CD4-positive, alpha-beta T cell treated with Interferon alpha-2 for 1 hour (primary cell): ENCODE measurements at places on chromosomes 16 and 17.
A peak's percentile ranks its signal among the peaks of the same experiment; 100 is the strongest.

DNA sequence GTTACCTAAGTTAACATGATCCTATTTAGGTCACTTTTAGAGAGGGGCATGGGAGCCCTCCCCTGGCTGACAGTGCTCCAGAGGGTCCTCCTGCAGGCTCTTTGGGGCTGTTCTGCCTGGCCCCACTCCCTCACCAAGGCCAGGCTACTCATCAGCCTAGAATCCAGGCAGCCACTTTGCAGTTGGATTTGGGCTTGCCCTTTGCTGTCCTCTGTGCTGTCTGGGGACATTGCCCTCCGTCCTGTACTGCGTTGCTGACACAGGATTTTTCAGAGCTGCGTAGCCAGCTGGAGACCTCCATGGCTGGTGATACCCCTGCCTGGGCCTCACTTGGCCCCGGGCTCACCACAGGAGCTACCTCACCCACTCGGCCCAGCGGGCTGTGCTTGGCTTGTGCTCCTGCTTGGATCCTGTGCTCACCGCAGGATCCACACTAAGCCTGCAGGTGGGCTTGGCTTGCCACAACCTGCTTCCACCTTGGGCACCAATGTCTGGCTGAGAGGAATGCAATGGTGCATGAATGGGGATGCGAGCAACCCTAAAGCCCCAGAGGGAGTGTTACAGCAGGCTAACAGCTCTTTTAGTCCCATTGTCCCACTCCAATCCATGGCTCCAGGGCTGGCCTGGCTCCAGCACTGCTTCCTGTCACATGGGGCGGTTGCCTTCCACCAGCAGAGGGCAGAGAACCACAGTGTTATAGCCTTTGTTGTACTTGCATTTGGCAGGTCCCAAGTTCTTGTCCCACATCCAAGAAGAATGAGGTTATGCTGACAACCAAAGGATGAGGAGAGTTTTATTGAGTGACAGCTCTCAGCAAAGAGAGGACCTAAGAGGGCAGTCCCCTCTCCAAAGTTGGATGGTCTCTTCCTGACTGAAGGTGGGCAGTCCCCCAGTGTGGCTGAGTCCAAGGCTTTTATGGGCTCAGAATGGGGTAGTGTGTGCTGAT is 21.5 kb downstream of the CCL4 start:
- no peak for DNase-seq

- DNase-seq = no peak
Measured at GRCh38 chr16:2528161-2529060, 2.8 kb downstream of the CEMP1 start.

- no peak for DNase-seq
Measured at GRCh38 chr17:4620531-4621101, 20.9 kb downstream of the ALOX15 start.

DNA sequence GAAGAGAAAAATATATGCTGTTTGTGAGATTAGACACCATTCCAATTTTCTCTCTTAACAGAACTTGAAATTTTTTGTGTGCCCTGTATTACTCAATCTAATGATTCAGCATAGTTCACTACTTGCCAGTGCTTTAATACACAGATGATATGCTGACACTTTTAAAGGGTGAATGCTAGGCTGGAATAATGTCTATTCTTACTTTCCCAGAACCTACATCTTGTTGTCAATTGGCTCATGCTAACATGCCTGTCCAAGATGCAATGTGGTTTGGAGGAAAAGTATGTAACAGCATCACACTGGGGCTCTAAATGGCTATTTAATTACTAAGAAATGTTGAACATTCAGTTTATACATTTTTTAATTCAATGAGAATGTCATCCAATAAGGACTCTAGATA is 7.6 kb upstream of the MAP2K6 start:
- DNase-seq = no peak

GRCh38 chr17:76492123-76492988 is 8.9 kb downstream of the RHBDF2 start:
- peak; percentile 55 for DNase-seq

DNA sequence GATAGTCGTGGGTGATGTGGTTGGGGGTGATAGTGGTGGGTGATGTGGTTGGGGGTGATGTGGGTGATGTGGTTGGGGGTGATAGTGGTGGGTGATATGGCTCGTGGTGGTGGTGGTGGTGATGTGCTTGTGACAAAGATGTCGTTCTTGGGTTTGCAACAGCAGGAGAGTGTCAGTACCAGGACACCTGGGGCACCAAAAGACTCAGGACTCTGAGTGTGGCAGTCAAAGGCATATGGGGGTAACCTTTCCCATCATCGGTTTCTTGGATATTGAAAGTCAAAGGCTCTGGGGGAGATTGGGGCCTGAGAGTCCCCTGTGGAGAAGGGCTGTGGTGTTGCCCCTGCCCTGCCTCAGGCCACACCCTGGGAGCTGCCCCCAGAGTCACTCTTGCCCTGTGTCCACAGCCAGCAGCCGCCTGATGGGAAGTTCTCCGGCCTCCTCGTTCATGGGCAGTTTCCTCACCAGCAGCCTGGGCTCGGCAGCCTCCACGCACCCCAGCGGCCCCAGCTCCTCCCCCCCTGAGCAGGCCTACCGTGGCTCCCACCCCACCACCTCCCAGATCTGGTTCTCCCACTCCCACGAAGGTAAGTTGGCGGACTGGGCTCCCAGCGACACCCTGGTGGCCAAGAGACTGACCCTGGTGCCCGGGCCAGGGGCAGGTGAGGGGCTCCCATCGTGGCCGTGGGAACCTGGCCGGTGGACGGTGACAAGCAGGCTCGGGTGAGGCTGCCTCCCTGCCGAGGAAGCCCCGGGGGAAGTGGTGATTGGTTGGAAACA is 31.3 kb downstream of the BAHCC1 start:
- no peak for DNase-seq

DNA sequence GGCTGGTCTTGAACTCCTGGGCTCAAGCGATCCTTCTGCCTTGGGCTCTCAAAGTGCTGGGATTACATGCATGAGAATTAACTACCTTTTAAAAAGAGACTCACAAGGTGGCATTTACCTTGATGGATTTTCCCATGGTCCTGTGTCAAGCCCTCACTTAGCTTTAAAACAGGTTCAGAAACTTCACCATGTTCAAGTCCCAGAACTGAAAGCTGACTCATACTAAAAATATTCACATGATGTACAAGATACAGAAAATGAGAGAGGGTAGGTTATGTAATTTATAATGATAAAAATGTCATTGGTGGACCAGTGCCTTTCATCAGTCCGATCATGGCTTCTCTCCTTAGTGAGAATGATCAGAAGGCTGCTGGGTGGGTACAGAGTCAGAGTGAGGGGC is 4.3 kb upstream of the AKAP1 start:
- no peak for DNase-seq

DNA sequence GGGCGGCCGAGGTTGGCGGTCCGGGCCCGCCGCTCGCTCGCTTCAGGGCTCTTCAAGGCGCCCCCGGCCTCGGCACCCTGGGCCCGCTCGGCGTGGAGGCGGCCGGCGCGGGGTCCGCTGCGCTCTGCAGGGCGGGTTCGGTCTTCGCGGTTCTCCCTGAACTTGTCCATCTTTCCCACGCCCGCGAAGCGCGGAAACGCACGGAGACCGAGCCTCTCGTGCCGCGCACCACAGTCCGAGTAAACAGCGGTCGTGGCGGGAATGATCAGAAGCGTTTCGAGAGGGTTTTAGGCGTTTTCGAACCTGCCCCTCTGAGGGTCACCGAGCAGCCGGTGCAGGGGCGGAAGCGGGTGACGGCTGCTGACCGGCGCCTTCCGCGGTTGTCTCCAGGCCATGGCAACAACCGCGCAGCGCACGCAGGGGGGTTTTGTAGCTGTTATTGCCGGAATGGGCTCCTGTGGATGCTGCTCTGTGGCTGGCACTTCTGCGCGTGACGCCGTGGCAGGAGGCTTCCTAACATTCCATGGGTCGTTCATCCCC is 414 bp downstream of the NARF start:
- peak; percentile 59 for DNase-seq

GRCh38 chr17:67063141-67063540 is 18.8 kb downstream of the CACNG1 start:
- DNase-seq = no peak

- DNase-seq = no peak
Measured at GRCh38 chr16:30903596-30903995, 7.2 kb downstream of the CTF1 start.

- DNase-seq = no peak
Measured at GRCh38 chr16:55778757-55779156, 54.1 kb downstream of the CES1 start.

DNA sequence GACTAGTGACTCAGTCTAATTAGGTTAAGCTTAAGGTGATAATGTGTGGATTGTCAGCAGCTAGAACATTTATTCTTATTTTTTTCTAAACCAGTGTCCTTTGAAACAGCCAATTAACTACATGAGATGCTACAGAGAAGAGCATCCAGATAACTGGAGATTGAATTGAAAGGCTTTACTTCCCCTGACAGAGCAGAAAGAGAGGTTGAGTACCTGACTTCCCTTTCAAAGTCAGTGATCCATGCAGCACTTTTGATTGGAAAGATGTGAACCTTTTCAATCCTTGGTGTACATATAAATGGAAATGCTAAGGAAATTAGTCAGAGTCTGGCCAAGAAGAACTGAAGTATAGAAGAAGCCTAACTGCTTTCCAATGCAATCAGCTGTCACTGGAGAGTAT is 653.8 kb downstream of the CDH8 start:
- no peak for DNase-seq

GRCh38 chr16:79645701-79646100 is 45.2 kb upstream of the MAF start:
- DNase-seq = no peak

DNA sequence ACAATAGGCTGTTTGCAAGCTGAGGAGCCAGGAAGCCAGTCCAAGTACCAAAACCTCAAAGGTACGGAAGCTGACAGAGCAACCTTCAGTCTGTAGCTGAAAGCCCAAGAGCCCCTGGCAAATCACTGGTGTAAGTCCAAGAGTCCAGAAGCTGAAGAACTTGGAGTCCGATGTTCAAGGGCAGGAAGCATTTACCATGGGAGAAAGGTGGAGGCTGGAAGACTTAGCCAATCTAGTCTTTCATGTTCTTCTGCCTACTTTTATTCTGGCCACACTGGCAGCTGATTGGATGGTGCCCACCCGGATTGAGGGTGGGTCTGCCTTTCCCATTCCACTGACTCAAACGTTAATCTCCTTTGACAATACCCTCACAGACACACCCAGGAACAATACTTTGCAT is 15.3 kb downstream of the CD300LB start:
- no peak for DNase-seq

- DNase-seq = no peak
Measured at GRCh38 chr17:55765472-55765871, 14.6 kb downstream of the PCTP start.

GRCh38 chr17:78039581-78039980 is 81.1 kb downstream of the TNRC6C start:
- no peak for DNase-seq

- no peak for DNase-seq
Measured at GRCh38 chr17:80655608-80656007, 111.0 kb downstream of the RPTOR start.

GRCh38 chr17:67555855-67556254 is 161.9 kb upstream of the NOL11 start:
- no peak for DNase-seq

GRCh38 chr17:76547183-76547641 is 7.4 kb downstream of the PRCD start:
- DNase-seq = peak; percentile 73

DNA sequence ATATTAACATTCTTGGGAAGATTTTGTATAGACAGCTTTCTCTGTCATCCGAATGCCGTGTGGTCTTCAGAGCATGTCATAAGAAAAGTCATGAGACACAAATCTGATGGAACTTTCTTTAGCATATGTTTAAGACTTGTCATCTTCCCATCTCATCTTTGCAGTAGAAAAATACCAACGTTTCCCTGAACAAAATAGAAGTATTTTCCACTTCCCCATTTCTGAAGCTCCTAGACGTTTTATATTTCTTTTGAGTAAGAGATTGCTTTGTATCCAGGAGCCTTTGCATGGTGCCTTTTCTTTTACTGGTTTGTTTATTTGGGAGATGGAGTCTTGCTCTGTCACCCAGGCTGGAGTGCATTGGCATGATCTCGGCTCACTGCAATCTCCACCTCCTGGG is 235.1 kb downstream of the PRKCA start:
- no peak for DNase-seq

GRCh38 chr16:74761665-74762064 is 13.0 kb downstream of the FA2H start:
- no peak for DNase-seq

- no peak for DNase-seq
Measured at GRCh38 chr16:77949445-77949844, 72.9 kb upstream of the CLEC3A start.

DNA sequence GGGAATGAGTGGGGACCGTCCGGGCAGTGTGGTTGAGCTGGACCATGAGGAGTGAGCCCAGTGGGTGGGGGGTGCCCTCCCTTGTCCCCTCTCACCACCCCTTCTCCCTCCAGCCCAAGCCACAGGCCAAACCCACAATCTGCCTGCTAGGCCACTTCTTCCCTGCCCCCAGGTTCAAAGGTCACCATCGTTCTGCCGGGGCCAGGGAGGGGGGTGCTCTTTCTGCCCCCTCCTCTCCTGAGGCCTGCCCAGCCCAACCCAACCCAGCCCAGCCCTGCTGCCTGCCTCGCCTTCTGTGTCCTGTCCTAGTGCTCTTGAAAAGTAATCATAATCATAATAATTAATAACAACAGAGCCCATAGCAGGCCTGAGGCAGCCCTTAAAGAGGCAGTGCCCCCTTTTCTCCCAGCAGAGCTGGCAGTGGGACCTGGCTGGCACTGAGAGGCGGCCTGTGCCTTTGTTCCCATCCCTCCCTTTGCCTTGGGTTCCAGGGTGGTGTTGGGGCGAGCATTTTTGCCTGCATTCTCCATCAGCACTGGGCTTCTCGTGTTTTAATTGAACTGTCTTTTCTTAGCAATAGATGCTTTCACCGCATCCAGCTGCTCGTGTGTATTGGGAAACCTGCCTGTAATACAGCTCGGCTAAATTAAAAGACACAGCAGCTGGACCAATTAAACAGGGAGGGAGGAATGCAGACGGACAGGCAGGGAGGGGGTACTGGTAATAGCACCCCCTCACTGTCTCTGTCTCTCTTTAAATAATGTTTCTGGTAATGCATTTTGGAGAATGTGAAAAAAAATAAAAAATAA is 46.8 kb downstream of the SREBF1 start:
- DNase-seq = no peak

- DNase-seq = no peak
Measured at GRCh38 chr16:81324808-81325207, 10.0 kb downstream of the GAN start.

- no peak for DNase-seq
Measured at GRCh38 chr17:43337684-43338428, 60.9 kb upstream of the ARL4D start.

- no peak for DNase-seq
Measured at GRCh38 chr17:71741836-71742235, 379.0 kb upstream of the SOX9 start.

- no peak for DNase-seq
Measured at GRCh38 chr17:45692661-45693060, 91.5 kb upstream of the CRHR1 start.

GRCh38 chr17:199191-199604 is 17.7 kb upstream of the DOC2B start:
- DNase-seq = no peak
